ENCODE measurements at places on chromosomes 1 and 21.

DNA sequence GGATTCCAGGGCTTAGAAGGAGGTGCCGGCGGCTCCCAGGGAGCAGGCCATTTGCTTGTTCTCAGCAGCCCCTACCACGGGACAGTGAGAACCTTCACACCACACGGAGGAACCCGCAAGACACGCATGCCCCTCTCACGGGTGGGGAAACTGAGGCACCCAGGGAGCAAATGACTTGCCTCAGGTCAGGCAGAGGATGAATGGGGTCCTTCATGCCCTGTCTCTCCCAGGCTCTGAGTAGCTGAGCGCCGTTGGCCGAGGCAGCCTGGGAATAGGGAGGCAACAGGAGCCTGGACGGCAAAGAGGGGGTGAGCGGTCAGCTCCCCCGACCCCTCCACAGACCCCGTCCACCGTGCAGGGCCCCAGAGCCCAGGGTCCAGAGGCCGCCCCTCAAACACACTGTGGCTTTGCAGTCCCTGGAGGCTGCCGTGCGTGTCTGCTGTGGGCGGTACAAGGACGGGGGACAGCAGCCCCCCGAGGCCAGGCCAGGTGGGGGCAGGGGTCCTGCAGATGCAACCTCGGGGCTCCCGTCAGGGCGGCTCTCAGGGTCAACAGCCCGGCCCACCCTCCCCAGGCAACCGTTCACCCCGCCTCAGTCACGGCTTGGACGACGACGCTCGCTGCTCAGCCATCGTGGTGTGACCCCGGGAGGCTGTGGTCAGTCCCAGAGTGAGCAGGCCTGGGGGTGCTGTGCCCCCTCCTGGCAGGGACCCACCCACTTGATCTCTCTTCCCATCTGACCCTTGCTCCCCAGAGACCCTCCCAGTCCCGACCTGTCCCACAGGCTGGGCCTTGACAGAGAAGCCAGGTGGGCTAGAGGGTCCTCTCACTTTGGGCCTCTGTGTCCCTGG lies 15.8 kb upstream of the COL6A2 start:
- no peak for DNase-seq

DNA sequence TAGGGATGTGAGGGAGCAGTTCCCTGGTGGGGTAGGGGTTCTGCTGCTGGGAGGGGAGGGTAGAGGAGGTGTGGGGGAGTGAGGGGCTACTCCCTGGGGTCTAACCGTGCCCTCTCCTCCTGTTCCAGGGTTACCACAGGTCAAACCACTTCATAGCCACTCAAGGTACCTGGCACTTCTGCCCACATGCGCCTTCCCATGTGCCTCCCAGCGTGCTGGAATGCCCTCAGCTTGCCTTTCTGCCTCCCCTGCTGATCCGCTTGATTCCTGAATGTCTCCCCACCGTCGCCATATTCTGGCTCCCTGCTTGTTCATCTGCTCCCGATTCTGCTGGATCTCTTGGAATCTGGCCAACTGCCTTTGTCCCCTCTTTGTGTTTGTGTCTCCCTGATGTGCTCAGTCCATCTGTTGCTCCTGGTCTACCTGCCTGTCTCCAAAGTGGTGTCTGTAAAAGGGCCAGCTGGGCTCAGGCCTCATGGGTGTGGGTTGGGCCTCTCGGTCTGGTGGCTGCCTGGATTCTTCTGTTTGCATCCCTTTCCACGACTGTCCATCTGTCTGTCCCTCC lies 74.4 kb downstream of the PTPRU start:
- no peak for DNase-seq

DNA sequence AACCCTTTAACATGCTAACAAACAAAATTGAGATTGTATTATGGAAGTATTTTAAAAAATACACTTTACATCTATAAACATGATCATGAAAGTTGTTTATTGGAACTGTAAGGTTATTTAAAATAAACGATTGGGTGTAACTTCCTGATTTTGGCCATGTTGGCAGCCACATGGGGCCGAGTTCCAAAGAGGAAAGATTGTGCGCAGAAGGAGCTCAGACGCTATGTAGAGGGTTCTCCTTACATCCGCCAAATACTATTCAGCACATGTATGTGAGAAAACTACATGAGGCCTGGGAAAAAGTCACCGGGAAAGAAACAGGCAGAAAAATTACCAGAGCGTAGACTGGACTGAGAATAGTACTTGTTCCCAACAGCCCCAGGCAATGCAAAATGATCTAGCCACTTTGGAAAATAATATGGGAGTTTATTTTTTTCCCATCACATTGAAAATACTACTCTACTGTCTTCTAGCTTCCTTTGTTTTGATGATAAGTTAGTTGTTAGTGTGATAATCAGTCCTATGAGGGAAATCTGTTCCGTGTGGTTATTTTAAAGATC lies 35.7 kb upstream of the B3GALT2 start:
- no peak for DNase-seq

- no peak for DNase-seq
Observed at GRCh38 chr1:162944974-162945674, 84.1 kb upstream of the CCDC190 start.
